ENCODE measurements at places on chromosomes 6 and 20. TPM values are rescaled to one million over a fixed set of nuclear protein-coding genes. Genes with fewer than 3 reads are reported as not detected.

GRCh38 chr6:157867981-157868380 is 44.9 kb downstream of the SNX9 start:
- no peak overlapping the region for H3K27ac ChIP-seq
- no peak for DNase-seq
- H3K36me3 ChIP-seq, result peaks cover 2% of the 10 kb centered on the region
- peaks cover 6% of the 10 kb centered on the region for H3K4me1 ChIP-seq

DNA sequence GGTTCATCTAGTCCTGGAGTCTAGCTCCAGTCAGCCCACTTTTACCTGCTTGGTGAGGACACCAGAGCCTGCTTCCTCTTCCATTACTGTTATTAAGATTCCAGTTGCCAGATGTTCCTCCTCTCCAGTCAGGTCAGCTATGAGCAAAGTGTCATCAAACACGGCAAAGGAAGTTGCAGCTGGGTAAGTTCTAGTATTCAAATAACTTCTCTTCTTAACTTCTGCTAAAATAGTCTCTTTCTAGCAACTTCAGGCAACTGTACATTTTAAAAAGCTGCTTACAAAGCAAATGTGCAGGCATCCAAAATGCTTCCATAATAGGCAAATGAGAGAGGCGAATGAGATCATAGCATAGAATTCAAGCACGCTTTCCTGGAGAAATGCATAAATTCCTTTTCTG is 18.4 kb upstream of the MRPS18A start:
- no peak overlapping the region for H3K4me3 ChIP-seq
- peak overlapping the region; percentile 92 for H3K27ac ChIP-seq
- H3K27me3 ChIP-seq, result peaks cover 1% of the 10 kb centered on the region
- H3K4me1 ChIP-seq, result peaks cover 68% of the 10 kb centered on the region

DNA sequence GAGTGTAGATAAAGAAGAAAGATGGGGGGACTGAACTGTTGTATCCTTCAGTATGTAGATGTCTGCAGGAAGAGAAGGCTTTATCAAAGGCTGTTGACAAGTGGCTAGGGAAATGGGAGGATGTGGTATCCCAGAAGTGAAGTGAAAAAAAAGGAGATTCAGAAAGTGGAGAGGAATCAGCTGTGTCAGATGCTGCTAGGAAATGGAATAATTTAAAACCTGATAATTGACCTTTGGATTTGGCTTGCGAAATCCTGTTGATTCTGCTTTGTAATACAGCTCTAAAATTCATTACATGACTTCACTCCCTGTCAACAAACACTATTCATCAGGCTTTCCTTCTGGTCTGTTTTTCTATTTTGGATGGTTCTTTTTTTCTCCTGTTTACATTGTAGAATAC is 41.7 kb downstream of the PHF3 start:
- H3K4me1 ChIP-seq, result peaks cover 20% of the 10 kb centered on the region
- H3K36me3 ChIP-seq, result peaks cover 22% of the 10 kb centered on the region
- no peaks in the 10 kb centered on the region for H3K27me3 ChIP-seq
- DNase-seq, result no peak

DNA sequence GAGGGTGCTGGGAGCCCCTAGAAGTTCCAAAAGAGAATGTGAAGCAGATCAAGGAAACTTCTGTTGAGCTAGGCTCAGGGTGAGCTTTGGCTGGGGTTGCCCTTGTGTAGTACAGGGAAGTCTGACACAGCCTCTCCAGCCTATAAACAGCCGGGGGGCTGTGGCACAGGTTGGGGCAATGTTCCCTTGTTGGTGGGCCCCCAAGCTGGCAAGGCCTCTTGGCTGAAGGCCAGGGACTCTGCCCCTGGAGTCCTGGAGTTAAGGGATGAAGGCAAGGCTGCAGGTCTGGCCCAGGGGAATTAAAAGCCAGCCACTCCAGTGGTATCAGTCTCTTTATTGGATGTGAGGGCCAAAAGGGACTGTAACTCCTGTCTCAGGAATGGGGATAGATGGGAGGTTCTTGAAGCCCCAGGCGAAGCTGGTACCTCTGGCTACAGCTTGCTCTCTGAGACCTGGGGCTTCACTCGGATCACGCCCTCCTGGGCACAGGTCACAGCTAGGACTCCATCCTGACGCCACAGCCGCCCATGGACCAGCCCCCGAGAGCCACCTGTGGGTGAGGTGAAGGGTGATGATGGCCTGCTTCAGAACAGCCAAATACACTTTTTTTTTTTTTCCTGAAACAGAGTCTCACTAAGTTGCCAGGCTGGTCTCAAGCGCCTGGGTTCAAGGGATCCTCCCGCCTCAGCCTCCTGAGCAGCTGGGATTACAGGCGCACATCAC is 8.0 kb downstream of the SNX21 start:
- H3K4me3 ChIP-seq, result no peak overlapping the region
- H3K4me1 ChIP-seq, result peaks cover 6% of the 10 kb centered on the region
- peaks cover 20% of the 10 kb centered on the region for H3K36me3 ChIP-seq
- no peak overlapping the region for H3K27ac ChIP-seq
- no peak for DNase-seq
- no peaks in the 10 kb centered on the region for H3K27me3 ChIP-seq

DNA sequence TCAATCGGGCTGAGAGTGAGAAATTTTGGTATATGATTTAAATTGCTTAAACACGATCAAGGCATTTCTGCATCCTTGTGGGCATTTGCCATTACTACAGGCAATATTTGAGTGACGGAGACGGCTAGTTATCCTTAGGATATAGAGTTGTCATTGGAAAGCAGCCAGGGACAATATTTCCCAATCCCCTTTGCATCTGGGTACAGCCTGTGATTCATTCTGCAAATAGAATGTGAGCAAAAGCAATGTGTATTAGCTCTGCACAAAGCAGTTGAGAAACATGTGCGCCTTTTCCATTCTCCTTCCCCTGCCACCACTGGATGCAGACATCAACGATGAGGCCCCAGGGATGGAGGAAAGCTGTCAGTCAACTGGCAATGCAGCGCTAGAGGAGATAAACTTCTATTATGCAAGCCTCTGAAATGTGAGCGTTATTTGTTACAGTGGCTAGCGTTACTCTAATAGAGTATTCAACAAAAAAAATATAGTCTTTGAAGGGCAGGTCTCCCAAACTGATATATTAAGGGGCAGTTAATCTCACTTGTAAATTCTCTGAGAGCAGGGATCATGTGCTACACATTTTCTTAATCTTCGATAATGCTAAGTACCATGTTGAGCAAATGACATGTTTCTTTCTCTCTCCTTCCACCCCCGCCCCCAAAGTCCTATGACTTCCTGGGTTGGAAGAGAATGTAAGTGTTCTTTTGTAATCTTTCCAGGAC is 37.1 kb upstream of the NCOA3 start:
- H3K4me1 ChIP-seq, result peaks cover 23% of the 10 kb centered on the region
- H3K4me3 ChIP-seq, result no peak overlapping the region
- peak overlapping the region; percentile 32 for H3K27ac ChIP-seq
- DNase-seq, result no peak

- H3K27me3 ChIP-seq, result peaks cover 9% of the 10 kb centered on the region
- DNase-seq, result no peak
- no peaks in the 10 kb centered on the region for H3K36me3 ChIP-seq
These were observed 348.7 kb downstream of the CD83 start for GRCh38 chr6:14466278-14466677.

DNA sequence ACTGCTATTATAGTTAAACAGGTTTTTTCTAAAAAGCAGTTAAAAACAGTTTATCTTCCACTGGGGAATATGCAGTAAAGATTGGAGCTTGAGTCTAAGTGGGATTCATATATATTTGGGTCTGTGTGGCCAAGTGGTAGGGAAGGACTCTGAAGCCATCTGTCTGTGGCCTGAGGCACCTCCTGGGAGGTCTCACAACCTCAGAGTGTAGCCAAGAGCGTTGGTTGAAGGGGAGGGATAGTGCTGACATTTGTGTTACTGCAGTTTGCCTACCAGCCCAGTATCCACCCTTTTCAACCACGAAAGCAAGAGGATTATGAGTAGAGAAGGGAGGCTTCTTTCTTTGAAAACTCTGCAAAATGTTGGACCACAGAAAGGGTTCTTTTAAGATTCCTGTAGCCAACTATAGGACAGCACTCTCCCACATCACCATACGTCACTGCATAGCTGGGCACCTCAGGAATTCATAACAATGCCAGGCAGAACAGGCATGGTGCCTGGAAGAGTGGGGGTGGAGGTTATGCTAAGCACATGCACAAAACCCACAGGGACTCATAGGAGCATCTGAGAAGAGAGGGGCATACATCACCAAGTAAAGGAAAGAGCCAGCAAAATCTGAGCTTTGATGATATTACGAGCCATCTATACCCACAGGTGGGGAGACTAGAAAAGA is 90.5 kb upstream of the HEY2 start:
- no peaks in the 10 kb centered on the region for H3K27me3 ChIP-seq
- no peak overlapping the region for H3K4me3 ChIP-seq
- no peak overlapping the region for H3K27ac ChIP-seq
- H3K36me3 ChIP-seq, result no peaks in the 10 kb centered on the region

GRCh38 chr6:156974830-156975261 is 197.7 kb downstream of the ARID1B start:
- H3K27ac ChIP-seq, result no peak overlapping the region
- peaks cover 54% of the 10 kb centered on the region for H3K4me1 ChIP-seq
- no peak overlapping the region for H3K4me3 ChIP-seq

- H3K27ac ChIP-seq, result peak overlapping the region; percentile 90
- H3K36me3 ChIP-seq, result peaks cover 13% of the 10 kb centered on the region
- no peak overlapping the region for H3K4me3 ChIP-seq
- DNase-seq, result no peak
- no peaks in the 10 kb centered on the region for H3K27me3 ChIP-seq
These were observed 61.8 kb downstream of the NFATC2 start for GRCh38 chr20:51480507-51481270.

DNA sequence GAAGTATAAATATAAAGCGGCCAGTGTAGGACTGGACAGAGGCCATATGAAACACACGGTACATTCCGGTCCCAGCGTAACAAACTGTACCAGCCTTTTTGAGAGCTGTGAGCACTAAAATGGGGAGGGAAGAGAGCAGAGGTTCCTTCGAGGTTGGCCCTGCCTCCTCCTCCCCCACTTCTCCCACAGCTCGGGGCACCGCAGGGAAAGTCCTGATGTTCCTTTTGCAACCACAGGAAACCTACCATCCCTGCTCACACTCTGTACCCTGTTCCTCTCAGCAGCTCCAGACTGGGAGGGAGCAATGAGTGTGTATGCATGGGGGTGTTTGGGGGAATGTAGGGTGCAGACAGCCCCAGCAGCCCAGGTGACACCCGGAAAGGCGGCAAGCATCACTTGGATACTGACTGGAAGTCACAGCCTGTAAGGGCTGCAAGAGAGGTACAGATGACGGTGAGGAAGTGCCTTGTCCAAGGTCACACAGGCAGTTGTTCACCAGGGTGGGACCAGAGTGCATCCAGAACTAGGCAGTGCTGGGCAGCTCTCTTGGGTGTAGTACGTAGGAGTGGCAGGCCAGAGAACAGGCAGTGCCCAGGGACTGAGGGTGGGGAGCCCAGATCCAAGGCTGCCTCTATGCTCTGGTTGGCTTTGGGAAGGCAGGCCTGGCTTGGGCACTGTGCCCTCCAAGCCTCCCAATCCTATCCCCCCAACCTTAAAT is 11.0 kb upstream of the ARMC12 start:
- H3K36me3 ChIP-seq, result no peaks in the 10 kb centered on the region
- peaks cover 48% of the 10 kb centered on the region for H3K4me1 ChIP-seq
- peak overlapping the region; percentile 16 for H3K27ac ChIP-seq
- H3K4me3 ChIP-seq, result no peak overlapping the region

DNA sequence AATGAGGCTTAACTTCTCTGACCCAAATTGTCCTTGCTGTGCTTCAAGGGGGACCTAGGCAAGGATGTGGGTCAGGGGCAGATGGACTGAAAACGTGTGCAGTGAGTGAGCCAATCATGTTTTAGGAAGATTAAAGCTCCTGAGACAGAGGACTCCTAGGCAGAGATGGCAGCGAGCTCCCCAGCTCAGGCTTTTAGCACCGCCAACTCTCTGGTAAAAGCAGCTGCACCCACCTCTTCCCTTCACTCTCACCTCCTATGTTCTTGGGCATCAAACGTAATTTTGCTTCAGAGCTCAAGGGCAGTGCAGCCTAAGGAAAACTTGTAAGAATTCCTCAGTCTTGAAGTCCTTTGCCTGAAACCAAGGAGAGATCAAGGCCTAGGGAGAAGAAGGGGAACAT is 10.3 kb downstream of the RPP21 start:
- no peak for DNase-seq
- H3K36me3 ChIP-seq, result no peaks in the 10 kb centered on the region
- peaks cover 52% of the 10 kb centered on the region for H3K27me3 ChIP-seq
- no peak overlapping the region for H3K4me3 ChIP-seq
- H3K4me1 ChIP-seq, result peaks cover 7% of the 10 kb centered on the region

DNA sequence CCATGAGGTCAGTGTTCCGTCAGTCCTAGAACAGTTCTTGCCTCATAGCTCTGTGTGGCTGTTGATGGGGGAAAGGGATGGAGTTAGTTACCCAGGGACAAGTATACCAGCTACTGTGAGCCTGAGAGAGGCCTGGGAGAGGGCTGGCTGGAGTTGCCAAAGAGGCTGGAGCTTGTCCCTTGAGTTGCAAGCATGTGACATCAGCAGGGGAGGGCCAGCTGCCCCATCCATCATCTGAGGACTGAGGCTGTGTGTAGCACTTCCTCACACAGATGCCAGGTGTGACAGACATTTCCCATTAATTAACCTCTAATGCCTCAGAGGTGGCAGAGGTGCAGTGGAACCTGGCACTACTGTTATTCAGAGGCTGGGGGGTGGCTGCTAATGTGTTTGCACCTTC is 131.6 kb downstream of the PHACTR3 start:
- peak; percentile 21 for DNase-seq
- H3K4me1 ChIP-seq, result no peaks in the 10 kb centered on the region
- no peak overlapping the region for H3K4me3 ChIP-seq
- H3K27me3 ChIP-seq, result no peaks in the 10 kb centered on the region
- H3K36me3 ChIP-seq, result no peaks in the 10 kb centered on the region

- H3K4me3 ChIP-seq, result no peak overlapping the region
- H3K36me3 ChIP-seq, result peaks cover 3% of the 10 kb centered on the region
- no peaks in the 10 kb centered on the region for H3K27me3 ChIP-seq
- DNase-seq, result no peak
- no peak overlapping the region for H3K27ac ChIP-seq
These were observed 27.8 kb downstream of the QKI start for GRCh38 chr6:163442336-163442735.

GRCh38 chr6:26404546-26404945 is 2.5 kb downstream of the BTN3A1 start:
- H3K27ac ChIP-seq, result no peak overlapping the region
- peaks cover 33% of the 10 kb centered on the region for H3K4me1 ChIP-seq
- DNase-seq, result no peak
- H3K36me3 ChIP-seq, result peaks cover 27% of the 10 kb centered on the region
- H3K4me3 ChIP-seq, result no peak overlapping the region

GRCh38 chr6:134247844-134248580 is 69.9 kb downstream of the SGK1 start:
- DNase-seq, result no peak
- H3K4me1 ChIP-seq, result peaks cover 33% of the 10 kb centered on the region
- H3K36me3 ChIP-seq, result no peaks in the 10 kb centered on the region
- H3K4me3 ChIP-seq, result no peak overlapping the region

- H3K27me3 ChIP-seq, result peaks cover 61% of the 10 kb centered on the region
- DNase-seq, result peak; percentile 76
- H3K27ac ChIP-seq, result no peak overlapping the region
- no peaks in the 10 kb centered on the region for H3K36me3 ChIP-seq
- no peak overlapping the region for H3K4me3 ChIP-seq
- peaks cover 4% of the 10 kb centered on the region for H3K4me1 ChIP-seq
These were observed 25.9 kb downstream of the ZBP1 start for GRCh38 chr20:57594092-57594951.

The ADTRP gene
- 3.8 TPM for total RNA-seq

The NNAT gene
- total RNA-seq, result 19.4 TPM

The ARMH2 gene
- total RNA-seq, result not detected

The ZFAND3 gene
- total RNA-seq, result 81.2 TPM

The SLC25A27 gene
- total RNA-seq, result 33.8 TPM

The ECT2L gene
- total RNA-seq, result 0.40 TPM

The SLC52A3 gene
- 0.25 TPM for total RNA-seq

The PLN gene
- 0.20 TPM for total RNA-seq

The SLC17A2 gene
- total RNA-seq, result not detected

The DDX27 gene
- 38.0 TPM for total RNA-seq

The C6orf58 gene
- 0.18 TPM for total RNA-seq

The HLA-DPA1 gene
- total RNA-seq, result 2.0 TPM

The CFB gene
- total RNA-seq, result 1.8 TPM

Measured in mesothelial cell of epicardium (in vitro differentiated cells).